ENCODE measurements at places on chromosomes 2 and 18.

DNA sequence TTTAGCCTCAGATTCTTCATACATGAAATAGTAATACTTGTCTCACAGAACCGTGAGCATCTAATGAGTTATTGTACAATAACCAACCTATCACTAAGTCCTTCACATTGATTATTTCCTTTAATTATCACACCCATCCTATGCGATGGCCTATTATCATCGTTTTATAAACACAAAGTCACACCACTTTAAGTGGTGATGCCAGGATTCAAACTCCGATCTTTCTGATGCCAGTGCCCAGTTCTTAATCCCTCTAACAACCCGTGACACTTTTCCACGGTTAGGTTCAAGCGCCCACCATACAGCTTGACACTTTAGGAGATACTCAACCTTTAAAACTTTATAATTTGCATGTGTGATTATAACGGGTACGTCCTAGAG is 523 bp upstream of the ALMS1 start:
- no peaks in the 10 kb centered on the region for H3K27me3 ChIP-seq
- peaks cover 22% of the 10 kb centered on the region for H3K4me1 ChIP-seq
- peak overlapping the region; percentile 79 for H3K4me3 ChIP-seq
- no peaks in the 10 kb centered on the region for H3K36me3 ChIP-seq

- no peak for DNase-seq
- H3K27ac ChIP-seq = no peak overlapping the region
- H3K4me1 ChIP-seq = no peaks in the 10 kb centered on the region
- no peak overlapping the region for H3K4me3 ChIP-seq
These were observed 67.6 kb downstream of the LDAH start for GRCh38 chr2:20755132-20755800.

GRCh38 chr2:97871096-97871780 is 124.5 kb downstream of the TMEM131 start:
- H3K27ac ChIP-seq = no peak overlapping the region
- H3K4me3 ChIP-seq = no peak overlapping the region
- H3K27me3 ChIP-seq = no peaks in the 10 kb centered on the region
- H3K4me1 ChIP-seq = peaks cover 30% of the 10 kb centered on the region
- DNase-seq = no peak
- H3K36me3 ChIP-seq = no peaks in the 10 kb centered on the region

- no peak for DNase-seq
- no peak overlapping the region for H3K27ac ChIP-seq
- no peak overlapping the region for H3K4me3 ChIP-seq
- no peaks in the 10 kb centered on the region for H3K4me1 ChIP-seq
- no peaks in the 10 kb centered on the region for H3K27me3 ChIP-seq
These were observed 408.1 kb downstream of the THSD7B start for GRCh38 chr2:137173463-137173862.

DNA sequence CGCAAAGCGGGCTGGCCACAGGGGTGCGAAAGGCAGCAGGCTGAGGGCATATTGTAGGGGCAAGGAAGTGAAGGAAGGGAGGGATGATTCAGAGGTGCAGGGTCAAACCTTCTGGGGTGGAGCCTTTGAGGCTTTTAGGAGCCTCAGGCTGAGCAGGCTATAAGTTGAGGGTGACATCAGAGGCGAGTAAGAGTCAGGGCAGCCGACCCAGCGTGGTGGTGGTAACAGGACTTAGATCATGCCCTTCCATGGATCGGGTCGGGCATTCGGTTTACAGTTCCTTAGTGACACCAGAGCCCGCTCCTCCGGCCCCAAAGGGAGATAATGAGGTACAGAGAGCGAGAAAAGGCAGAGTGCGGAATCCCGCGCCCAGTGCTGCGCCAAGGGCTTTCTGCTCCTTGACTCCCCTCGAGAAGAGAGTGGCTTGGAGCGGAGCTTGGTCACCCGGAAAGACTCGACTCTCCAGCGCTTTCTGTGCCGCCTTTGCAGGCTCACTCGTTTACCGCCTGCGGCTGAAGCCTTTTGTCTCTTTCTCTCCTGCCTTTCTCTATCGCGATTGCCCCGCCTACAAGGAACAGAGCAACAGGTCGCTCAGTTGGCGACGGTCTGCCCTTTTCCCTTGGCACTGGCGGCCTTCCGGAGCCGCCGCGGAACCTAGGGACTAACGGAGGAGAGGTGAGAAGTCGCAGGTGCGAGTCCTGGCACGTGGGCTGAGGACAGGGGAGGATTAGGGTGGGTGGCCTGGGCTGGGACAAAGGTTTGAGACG is 720 bp downstream of the LBX2 start:
- H3K27me3 ChIP-seq = peaks cover 10% of the 10 kb centered on the region
- no peak overlapping the region for H3K27ac ChIP-seq
- peaks cover 9% of the 10 kb centered on the region for H3K36me3 ChIP-seq
- no peak for DNase-seq
